ENCODE measurements at places on chromosomes 1 and 21.

GRCh38 chr1:155305881-155306391, 2.7 kb upstream of the FDPS start:
- DNase-seq: peak; percentile 54

GRCh38 chr1:55626326-55626725, 411.2 kb upstream of the USP24 start:
- no peak for DNase-seq

- DNase-seq: no peak
Measured at GRCh38 chr1:109877776-109878175, 32.9 kb upstream of the CSF1 start.

GRCh38 chr1:87108228-87108627, 193.8 kb downstream of the HS2ST1 start:
- DNase-seq: no peak

DNA sequence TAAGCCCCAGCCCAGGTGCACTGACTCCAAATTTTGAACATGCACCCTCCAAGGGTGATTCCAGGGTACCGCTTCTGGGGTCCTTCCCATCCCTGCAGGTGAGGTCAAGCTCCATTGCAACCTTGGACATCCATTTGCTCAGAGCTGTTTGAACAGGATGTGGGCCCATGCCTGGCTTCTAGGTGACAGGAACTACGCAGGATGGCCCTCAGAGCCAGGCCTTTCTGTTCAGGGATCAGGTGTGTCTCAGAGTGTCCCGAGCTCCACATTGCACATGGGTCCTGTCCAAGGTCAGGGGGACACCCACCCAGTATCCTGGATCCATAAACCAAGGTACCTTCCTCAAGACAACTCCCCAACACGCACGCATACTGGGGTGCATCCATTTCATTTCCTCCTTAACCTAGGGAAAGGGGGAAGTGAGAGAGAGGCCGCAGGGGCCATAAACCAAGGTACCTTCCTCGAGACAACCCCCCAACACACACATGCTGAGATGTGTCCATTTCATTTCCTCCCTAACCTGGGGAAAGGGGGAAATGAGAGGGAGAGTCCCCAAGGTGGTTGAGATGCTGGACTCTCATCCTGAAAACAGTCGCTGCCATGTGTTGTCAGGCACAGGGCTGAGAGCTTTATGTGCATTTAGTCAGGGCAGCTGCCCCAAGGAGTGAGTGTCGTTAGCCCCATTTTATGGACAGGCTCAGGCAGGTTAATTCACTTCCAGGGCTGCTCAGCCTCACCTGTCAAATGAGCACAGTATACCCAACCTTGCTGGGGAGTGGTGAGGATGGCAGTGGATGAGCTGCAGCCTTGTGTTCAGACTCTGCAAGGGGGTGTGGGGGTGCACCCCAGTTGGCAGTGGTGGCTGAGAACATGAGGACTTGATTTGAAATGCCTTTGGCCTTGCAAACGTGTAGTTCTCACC, 2.1 kb downstream of the SLC66A1 start:
- DNase-seq: no peak

DNA sequence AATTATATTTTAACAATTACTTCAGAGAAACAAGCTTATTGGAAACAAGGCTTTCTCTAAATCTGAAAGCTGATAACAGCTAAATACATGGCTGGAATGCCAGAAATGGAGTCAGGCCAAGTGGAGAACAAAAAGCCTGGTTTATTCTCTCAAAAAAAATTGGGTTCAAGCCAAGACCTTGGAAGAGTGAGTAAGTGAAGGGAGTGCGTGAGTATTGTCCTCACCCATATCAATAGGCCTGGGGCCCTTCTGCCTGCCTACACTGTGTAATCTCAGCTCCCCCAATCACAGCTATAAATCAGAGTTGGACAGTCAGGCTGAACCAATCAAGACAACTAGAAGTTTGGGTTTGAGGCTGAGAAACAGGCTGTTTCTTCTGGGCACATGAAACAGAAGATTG, 7.4 kb downstream of the KYAT3 start:
- DNase-seq: peak; percentile 34
